CD4-positive, CD25-positive, alpha-beta regulatory T cell (primary cell): ENCODE measurements at places on chromosomes 16 and 17.

- DNase-seq = peak; percentile 65
- peaks cover 28% of the 10 kb centered on the region for H3K36me3 ChIP-seq
- no peak overlapping the region for H3K4me3 ChIP-seq
- no peaks in the 10 kb centered on the region for H3K27me3 ChIP-seq
- H3K27ac ChIP-seq = no peak overlapping the region
- H3K4me1 ChIP-seq = no peaks in the 10 kb centered on the region
Measured at GRCh38 chr16:19601083-19601976, 45.8 kb downstream of the VPS35L start.

DNA sequence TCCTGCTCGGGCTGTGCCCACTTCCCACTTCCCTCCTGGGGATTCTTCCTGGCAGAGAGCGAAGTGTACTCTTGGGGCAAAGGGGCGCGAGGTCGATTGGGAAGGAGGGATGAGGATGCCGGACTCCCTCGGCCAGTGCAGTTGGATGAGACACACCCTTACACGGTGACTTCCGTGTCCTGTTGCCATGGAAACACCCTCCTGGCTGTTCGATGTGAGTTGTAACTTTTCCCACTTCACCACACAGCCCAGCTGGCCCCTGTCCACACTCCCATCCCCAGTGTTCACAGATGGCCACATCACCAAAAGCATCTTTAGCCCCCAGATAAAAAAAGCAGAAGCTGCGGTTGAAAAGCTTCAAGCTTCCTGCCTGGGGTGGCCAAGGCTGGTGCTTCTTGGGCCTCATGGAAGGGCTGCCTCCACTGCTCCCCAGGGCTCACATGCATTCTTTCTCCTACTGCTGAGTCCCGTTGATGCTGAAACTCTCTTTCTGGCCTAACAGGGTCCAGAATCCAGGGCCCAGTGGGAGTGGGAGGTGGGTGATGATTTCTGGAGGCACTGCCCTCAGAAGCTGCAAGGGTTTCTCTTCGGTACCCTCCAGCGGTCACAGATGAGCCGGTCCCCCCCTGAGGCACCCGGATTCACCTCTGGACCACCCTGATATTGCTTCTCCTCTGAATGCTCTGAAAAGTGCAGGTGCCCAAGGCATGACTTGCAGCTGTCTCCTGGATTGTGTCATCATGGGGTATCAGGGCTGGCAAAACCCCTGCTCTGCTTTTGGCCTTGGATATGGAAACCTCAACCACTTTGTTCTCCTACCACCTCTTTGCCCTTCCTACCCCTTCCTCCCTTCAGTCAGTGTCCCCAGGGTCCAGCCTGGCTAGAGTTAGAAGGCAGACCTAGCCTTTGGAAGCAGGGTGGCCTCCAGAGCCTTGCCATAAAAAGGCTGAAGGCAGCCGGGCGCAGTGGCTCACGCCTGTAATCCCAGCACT lies 2.2 kb upstream of the TRAF4 start:
- H3K27ac ChIP-seq = no peak overlapping the region
- no peaks in the 10 kb centered on the region for H3K27me3 ChIP-seq
- no peaks in the 10 kb centered on the region for H3K36me3 ChIP-seq
- peaks cover 33% of the 10 kb centered on the region for H3K4me1 ChIP-seq

DNA sequence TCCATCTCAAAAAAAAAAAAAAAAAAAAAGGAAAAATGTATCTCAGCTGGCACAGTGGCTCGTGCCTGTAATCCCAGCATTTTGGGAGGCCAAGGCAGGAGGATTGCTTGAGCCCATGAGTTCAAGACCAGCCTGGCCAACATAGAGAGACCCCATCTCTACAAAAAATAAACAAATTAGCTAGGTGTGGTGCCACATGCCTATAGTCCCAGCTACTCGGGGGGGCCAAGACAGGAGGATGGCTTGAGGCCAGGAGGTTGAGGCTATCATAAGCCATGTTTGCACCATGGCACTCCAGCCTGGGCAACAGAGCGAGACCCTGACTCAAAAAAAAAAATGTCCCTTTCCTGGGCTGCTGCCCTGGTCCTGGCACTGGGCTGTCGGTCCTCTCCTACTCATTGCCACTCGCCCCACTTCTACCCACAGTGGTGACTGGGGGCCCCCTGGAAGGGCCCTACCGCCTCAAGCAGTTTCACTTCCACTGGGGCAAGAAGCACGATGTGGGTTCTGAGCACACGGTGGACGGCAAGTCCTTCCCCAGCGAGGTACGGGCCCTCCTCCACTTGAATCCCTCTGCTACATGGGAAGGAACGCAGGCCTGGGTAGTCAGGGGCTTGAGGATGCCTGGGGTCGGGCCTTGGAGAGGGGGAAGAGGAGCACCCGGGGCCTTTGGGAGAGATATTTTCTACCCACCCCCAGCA lies 6.1 kb downstream of the CA7 start:
- H3K4me1 ChIP-seq = no peaks in the 10 kb centered on the region
- H3K27me3 ChIP-seq = peaks cover 2% of the 10 kb centered on the region
- no peak overlapping the region for H3K4me3 ChIP-seq
- no peak overlapping the region for H3K27ac ChIP-seq

- H3K27ac ChIP-seq = no peak overlapping the region
- H3K4me3 ChIP-seq = peak overlapping the region; percentile 13
- no peak for DNase-seq
- peaks cover 38% of the 10 kb centered on the region for H3K4me1 ChIP-seq
- peaks cover 37% of the 10 kb centered on the region for H3K27me3 ChIP-seq
Measured at GRCh38 chr16:3189869-3190268, 1.9 kb downstream of the OR1F1 start.

- no peaks in the 10 kb centered on the region for H3K36me3 ChIP-seq
- peaks cover 8% of the 10 kb centered on the region for H3K27me3 ChIP-seq
- no peak overlapping the region for H3K27ac ChIP-seq
- no peaks in the 10 kb centered on the region for H3K4me1 ChIP-seq
- no peak overlapping the region for H3K4me3 ChIP-seq
- no peak for DNase-seq
Measured at GRCh38 chr17:77704048-77704815, 254.3 kb upstream of the TNRC6C start.

GRCh38 chr17:51933647-51934046 lies 224.9 kb downstream of the CA10 start:
- H3K36me3 ChIP-seq = no peaks in the 10 kb centered on the region
- H3K4me1 ChIP-seq = no peaks in the 10 kb centered on the region
- DNase-seq = no peak

DNA sequence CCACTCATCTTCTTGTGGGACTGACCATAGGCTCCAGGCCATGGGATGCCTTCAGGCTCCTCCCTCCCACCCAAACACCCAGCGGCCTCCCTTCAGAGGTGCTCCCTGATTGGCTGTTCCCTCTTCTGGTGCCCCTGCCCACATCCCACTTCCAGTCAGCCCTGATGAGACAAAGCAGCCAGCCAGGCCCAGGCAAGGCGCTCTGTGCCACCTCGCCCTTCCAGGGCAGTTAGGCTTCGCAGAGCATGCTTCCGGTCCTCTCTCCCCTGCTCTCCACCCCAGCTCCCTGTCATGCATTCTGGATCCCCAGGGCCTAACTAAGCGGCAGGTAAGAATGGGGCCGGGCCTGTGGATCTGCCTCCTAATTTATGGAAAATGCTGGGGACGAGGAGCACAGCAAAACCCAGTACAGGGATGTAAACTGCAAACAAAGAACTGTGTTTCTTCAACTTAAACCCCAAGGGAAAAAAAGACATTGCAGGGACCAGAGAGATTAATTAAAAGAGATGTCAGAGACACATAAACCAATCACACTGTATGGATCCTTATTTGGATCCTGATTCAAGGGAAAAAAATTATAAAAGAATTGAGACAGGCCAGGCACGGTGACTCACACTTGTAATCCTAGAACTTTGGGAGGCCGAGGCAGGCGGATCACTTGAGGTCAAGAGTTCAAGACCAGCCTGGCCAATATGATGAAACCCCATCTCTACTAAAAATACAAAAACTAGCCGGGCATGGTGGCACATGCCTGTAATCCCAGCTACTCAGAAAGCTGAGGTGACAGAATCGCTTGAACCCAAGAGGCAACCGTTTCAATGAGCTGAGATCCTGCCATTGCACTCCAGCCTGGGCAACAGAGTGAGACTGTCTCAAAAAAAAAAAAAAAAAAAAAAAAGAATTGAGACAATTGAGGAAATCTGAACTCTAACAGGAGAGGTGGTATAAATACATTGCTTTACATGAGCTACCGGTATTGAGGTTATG lies 26.0 kb downstream of the ZDHHC7 start:
- no peaks in the 10 kb centered on the region for H3K27me3 ChIP-seq
- no peak overlapping the region for H3K27ac ChIP-seq
- H3K4me1 ChIP-seq = no peaks in the 10 kb centered on the region
- no peak for DNase-seq
- H3K36me3 ChIP-seq = peaks cover 65% of the 10 kb centered on the region

DNA sequence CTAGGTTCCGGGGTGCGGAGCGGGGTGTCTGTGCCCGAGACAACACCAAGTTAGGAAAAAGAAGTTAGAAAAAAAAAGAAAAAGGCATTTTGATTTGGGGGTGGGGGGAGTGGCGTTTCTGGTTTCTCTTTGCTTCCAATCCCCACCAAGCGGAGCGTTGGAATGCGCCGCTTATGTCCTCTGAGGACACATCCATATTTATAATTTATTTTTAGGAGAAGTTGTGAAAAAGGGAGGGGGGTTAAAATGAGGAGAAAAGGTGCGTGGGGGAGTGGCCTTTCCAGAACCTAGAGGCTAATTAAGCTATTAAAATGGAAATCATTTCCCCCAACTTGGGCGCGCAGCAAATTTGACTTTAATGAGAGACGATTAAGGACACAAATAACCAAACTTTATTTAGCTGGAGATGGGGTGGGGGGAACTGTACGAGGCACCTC lies 232.1 kb downstream of the MRTFB start:
- H3K27me3 ChIP-seq = peaks cover 2% of the 10 kb centered on the region
- H3K4me3 ChIP-seq = peak overlapping the region; percentile 37
- H3K4me1 ChIP-seq = peaks cover 29% of the 10 kb centered on the region

DNA sequence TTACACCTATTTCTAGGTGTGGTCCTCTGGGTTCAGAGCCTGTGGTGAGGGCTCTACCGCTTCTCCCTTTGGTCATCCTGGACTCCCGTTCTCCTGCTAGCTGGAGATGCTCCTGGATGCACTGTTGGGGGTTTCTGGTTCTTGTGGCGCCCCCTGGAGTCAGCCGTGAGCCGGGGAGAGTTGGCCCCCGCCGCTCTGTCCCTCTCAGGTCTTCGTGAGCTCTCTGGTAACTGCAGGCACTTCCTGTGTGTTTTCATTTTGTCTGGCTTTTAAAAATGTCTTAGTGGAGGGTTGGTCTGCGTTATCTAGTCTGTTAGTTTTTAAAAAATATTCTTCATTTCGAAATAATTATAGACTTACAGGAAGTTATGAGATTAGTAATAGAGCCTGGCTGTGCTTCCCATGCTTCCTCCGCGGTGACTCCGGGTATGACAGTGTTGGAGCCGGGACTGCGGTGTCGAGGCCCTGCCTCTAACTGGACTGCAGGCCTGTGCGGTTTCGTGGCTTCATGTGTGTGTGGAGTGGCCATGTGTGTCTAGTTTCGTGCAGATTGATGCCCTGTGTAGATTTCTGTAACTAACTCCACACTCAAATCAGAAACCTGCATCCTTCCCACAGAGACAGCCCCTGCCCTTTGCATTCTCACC lies 78.0 kb upstream of the ZNF750 start:
- H3K4me3 ChIP-seq = no peak overlapping the region
- no peak overlapping the region for H3K27ac ChIP-seq
- DNase-seq = peak; percentile 22
- peaks cover 13% of the 10 kb centered on the region for H3K36me3 ChIP-seq
- no peaks in the 10 kb centered on the region for H3K4me1 ChIP-seq
